Breast epithelium (tissue), 4 donors: ENCODE measurements at places on chromosomes 12 and 14.
A peak's percentile ranks its signal among the peaks of the same experiment; 100 is the strongest.

GRCh38 chr14:105858676-105859025, 332.3 kb downstream of the TMEM121 start:
- DNase-seq, result no peak

DNA sequence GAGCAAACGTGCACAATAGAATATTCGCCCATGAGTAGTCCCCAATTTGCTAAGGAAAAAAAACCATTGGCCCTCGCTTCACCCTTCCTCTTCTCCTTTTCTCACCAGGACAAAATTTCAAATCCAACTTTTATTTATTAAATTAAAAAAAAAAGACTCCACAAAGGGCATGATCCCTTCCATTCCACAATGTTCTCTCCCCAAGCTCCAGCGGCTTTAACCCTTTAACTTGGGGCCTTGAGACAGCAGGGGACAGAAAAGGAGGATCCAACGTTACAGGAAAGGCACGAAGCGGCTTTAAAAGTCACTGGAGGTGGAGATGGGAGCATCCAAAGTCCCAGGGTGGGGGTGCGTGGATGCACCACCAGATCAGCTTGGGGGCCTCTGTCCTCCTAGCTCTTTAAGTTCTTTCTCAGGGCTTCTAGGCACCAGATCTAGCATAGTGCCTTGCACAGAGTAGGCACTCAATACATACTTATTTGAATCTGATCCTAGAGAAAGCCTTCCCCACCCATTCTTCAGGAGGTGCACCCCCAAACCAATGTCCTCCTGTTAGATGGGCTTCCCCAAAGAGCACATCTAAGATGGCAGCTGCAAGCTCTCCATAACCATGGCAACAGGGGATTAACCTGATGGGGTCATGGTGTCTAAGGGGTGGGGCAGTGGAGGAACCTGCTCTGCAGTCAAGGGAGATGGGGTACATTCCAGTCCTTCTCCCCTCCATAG, 5.2 kb upstream of the AAAS start:
- no peak for DNase-seq

DNA sequence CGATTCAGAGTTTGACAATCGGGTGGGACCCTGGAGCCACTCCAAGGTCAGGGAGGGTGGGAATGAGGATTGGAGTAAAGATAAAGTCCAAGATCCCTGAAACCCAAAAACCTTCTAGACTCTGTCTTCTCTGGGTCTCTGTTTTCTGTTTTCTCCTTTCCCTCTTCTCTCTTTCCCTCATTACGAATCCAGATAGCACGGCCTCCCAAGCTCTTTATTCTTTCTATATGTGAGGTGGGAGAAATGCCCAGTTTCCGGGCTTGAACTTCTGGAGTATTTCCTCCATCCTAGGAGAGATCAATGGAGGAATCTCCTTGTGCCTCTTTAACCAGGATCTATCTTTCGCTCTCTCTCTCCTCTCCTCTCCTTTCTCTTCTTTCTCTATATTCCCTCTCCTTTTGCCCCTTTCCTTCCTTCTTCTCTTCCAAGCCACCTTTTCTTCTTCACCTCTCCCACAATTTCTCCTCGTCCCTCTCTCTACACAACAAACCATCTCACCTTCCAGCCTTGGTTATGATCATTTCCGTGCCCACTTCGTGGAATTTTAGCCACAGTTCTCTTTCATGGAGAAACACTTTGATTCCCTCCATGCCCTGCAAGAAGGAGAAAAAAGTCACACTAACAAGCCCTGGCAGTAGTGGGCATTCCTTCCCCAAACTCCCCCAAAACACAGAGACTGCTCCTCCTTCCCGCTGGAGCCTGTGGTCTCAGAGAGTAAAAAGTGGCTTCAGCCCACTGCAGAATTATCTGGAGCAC, 4.4 kb downstream of the TBX5 start:
- no peak for DNase-seq

DNA sequence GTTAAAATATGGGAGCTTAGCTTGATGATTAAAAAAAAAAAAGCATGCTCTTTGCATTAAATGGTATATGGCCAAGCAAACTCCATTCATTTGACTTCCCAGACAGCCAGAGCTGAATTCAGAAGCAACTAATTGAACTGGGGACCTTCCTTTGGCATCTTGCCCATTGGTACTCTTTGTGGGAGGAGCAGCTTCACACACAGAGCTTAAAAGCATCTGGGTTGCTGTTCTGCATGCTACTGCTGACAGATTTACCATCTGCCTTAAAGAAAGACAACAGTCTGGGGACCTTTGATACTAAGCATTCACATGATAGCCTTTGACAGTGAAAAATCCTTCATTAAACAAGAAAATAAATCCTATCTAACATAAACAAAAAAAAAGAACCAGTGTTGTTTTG, 977.9 kb downstream of the TMTC2 start:
- DNase-seq, result no peak

DNA sequence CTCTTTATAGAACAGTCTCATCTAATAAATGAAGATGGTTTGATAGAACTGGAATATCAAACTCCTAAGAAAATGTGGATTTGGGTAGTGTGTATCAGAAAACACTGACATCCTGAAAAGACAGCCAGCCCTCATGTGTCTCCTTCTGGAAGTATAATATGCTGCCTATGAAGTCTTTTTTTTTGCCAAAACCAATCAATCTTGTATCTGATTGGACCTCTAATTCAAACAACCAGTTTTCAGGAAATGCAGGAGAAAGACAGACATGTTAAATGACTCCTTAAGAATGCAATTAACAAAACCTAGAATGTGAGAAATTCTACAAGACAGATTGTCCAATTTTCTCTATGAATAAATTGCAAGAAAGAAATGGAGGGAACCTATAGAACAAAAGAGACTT, 34.3 kb downstream of the MYO1H start:
- no peak for DNase-seq

DNA sequence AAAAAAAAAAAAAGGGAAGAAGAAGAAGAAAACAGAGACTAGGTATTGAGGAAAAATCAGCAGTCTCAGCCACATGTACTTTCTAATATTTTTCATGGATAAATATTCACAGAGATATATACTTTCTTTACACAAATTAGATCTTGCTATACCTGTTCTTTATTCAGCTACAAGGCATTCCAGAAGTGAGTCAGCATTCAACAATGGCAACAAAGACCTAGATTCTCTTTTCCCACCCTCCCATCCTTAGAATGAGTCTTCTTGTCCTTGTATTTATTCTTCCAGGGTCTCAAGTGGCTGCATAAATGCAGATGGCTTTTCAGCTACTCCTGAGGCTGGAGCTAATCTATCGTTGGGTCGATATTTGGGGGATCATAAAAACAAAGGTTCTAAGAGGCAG, 93.0 kb downstream of the NT5DC3 start:
- DNase-seq, result no peak

GRCh38 chr12:51334764-51335163, 10.8 kb upstream of the BIN2 start:
- DNase-seq, result no peak

DNA sequence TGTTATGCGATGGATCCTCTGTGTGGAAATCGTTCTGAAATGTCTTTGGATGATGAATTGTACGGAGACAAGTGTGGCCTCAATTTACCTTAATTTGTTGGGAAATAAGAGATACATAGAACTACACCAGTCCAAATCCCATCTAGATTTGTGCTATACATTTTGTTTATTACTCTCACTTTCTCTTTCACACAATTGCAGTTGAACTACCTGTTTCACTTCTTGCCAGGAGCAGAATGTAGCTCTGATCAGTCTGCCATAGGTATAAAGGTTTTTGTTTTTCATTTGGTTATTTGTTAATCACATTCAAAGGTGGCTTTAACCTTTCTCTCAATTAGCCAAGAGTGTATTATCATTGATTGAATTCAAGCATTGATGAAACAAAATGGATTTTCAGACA, 268.2 kb downstream of the SNAPC1 start:
- DNase-seq, result no peak

GRCh38 chr12:116609319-116610114, 50.3 kb downstream of the MAP1LC3B2 start:
- DNase-seq, result no peak

GRCh38 chr12:104177663-104178501, 37.7 kb upstream of the TXNRD1 start:
- DNase-seq, result peak; percentile 91

GRCh38 chr14:75286313-75286712, 7.7 kb downstream of the FOS start:
- DNase-seq, result no peak

DNA sequence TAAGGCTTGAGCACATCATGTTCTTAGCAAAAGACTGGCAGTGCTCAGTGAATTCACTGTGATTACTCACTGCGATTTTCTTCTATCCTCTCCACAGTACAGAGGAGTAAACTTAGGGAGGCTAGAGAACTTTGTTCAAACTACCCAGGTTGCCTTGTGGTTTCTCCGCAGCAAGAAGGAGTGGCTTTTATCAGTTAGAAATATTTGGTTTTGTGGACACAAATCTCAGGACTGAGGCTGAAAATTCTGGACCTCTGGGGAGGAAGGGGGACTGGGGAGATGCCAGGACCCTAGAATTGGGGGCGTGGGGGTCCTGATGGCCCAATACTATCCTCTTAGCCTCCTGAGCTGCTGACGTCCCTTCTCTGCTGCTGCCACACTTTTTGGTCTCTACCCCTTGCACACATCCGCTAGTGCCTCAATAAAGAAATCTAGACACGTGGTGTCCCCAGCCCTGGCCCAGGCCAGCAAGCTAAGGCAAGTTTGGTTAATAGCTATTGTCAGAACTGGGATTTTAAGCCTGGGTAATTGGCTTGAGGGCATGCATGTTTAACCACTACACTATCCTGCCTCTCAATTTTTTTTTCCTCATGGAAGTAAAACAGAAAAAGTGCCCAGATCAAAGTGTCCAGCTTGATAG, 842 bp downstream of the OAS2 start:
- no peak for DNase-seq

GRCh38 chr12:13425766-13426165, 229.2 kb downstream of the EMP1 start:
- DNase-seq, result no peak

DNA sequence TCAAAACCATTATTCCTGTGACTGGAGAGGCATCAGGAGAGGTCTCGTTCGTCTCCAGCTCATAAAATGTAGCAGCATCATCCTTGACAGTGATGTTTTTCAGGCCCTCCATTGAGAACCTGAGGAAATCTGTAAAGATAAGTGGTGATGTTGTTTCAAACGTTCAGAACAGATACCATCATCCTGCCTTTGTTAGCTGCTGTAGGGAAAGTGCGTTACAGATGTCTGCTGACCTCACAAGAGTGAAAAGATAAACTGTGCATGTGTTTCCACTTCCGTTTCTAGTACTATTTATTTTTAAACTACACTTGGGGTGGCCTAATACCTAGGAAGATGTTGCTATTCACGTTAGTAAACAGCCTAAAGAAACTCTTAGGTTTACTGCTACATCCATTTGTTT, 28.4 kb downstream of the BCL2L14 start:
- DNase-seq, result no peak

DNA sequence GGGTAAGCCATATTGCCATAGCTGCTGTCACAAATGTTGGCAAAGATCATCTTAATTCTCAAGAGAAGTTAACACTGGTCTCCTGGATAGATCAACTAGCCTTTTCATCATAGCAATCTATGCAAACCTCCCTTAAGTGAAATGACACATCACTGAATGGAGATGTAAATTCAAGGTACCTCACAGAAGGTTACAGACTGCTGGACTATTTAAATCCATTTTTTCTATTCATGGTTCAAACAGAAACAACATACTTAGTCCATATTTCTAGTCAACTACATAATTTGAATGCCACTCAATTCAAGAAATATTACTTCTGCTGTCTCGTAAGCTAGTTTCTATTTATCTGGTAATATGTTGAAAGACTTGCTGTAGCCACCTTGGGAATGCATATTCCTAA, 748.3 kb downstream of the C12orf50 start:
- no peak for DNase-seq

DNA sequence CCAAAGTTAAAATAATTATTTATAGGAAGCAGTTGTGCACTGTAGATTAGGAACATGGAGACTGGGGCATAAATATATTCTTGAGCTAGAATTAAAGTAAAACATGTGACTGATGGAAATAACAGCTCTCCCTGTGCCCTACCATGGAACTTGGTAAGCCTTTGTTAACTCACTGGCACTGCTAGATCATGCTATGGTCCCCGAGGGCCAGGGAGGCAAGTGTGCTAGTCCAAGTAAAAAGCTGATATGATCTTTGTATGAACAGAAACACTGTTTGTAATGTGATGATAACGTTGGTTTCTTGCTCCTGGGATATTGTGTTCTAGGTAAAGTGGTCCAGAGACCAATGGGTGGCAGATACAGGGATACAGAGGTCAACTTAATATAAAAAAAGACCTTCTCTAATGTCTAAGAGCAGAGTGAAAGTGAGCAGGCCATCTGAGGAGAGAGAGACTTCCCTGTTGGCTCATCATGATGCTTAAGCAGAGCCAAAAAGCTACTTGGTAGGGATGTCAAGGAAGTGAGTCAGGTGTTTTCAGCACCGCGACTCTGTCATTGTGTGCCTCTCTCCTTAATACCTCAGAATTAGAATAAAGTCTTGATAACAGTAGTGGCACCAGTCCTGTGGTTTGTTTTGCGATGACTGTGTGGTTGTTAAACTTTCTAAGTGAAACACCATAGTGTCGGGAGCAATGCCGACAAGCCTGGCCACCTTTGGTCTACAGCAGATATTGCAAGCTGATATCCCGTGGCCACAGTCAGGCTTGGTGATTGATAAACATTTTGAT, 27.6 kb downstream of the BICD1 start:
- no peak for DNase-seq

GRCh38 chr14:92756446-92756845, 8.0 kb upstream of the LGMN start:
- no peak for DNase-seq

GRCh38 chr12:72673853-72674252, 401.7 kb downstream of the TRHDE start:
- no peak for DNase-seq

- DNase-seq, result no peak
Measured at GRCh38 chr14:32169191-32169590, 32.7 kb upstream of the RNU6-7 start.

GRCh38 chr12:55862286-55862685, 19.6 kb upstream of the MMP19 start:
- no peak for DNase-seq

DNA sequence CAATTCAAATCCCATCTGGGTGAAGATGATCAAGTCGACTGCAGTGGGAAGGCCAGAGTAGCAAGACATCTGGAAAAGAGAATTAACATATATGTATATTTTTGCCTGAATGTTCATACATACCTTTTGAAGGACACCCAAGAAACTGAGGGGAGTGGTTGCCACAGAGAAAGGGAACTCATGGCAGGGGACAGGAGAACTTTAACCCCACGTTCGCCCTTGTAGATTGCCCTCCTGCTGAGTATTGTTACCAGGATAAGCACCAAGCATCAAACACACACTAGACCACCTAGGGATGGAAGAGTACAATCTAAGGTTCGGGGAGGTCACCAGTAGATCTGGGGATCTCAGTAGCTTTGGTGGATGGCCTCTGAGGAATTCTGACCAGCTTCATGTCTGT, 9.7 kb downstream of the KRT1 start:
- DNase-seq, result no peak

GRCh38 chr12:116057356-116057755, 220.1 kb downstream of the MED13L start:
- no peak for DNase-seq
